ENCODE measurements at places on chromosomes 5 and 9. TPM values are rescaled to one million over a fixed set of nuclear protein-coding genes. Genes with fewer than 3 reads are reported as not detected.

DNA sequence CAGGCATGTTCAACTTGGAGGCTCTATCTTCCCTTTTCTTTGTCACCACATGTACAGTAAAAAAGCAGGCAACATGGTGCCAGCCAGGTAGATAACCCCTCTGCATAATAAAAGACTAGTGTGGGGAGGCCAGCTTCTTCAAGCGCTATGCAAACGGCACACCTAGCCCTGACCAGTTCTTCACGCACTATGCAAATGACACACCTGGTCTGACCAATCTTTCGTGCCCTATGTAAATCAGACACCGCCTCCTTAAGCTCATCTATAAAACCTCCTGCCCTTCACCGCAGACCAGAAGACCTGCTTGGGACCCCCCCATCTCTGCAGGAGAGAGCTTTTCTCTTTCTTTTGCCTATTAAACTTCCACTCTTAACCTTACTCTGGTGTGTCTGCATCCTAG lies 28.1 kb upstream of the UGCG start:
- no peak for DNase-seq

The MYORG gene
- 0.39 TPM for total RNA-seq

The ENTR1 gene
- 33.0 TPM for total RNA-seq

The CDH18 gene
- total RNA-seq: not detected

The NR5A1 gene
- not detected for total RNA-seq

The PTCH1 gene
- 13.7 TPM for total RNA-seq

The GDA gene
- total RNA-seq: not detected

DNA sequence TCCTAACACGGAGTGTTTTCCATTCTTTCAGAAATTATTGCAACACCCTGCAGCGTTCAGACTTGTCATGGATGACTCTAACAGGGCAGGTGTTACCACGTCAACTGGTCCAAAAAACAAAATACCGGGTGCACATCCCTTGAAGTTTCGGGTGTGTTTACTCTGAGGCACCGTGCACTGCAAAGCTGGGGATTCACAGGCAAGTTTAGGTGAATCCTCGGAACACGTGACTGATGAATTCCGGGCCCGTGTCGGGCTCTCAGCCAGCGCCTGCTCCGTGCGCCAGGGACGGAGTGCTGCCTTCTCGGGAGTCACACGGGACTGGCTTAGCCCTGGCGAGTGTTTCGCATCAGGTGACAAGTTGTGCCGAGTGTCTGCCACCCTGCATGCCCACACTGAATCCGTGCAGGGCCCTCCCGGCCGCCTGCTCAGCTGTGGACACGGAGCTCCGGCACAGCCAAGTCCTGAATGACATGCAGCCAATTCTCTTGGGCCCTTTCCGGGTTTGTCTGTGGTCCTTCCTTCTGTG lies 66.0 kb upstream of the IRX4 start:
- no peak for DNase-seq

GRCh38 chr5:151014680-151015343 lies 5.6 kb upstream of the GPX3 start:
- no peak for DNase-seq

DNA sequence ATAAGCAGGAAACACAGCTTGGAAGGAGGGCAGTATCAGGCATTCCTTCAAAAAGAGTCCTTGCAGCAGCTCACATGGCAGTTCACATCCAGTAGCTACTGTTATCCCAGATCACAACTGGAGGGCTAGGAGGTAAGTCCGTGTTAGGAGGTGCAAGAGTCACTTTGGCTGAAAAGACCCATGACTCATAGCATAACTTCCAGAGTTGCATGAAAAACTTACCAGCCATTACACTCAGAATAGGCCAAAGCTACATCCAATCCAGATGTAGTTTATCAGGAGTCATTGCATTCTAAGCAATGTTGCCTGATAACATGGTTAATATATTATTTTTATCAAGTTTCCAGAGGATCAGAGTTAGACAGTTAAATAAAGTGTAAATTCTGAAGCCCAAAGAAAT lies 1126.4 kb upstream of the SEMA6A start:
- no peak for DNase-seq

The LCN1 gene
- total RNA-seq: not detected

The SLC36A3 gene
- total RNA-seq: not detected

DNA sequence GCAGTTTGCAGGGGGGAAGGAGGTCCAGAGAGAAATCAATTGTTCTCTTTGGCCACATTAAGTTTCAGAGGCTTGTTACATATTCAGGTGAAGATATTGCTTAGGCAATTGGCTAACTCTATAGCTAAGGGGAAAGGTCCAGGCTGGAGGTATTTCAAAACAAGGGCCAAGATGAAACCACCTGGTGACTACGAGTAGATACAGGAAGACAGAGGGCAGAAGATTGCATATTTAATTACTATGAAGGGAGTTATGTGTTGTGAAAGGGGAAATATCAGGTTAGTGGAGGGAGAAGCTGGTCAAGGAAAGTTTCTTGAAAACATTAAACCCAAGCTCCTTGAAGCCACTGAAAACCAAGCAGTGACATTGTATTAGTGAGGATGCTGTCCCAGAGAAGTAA lies 1.9 kb upstream of the RAD23B start:
- no peak for DNase-seq

The ADGRD2 gene
- total RNA-seq: not detected

The FGF18 gene
- 0.57 TPM for total RNA-seq

DNA sequence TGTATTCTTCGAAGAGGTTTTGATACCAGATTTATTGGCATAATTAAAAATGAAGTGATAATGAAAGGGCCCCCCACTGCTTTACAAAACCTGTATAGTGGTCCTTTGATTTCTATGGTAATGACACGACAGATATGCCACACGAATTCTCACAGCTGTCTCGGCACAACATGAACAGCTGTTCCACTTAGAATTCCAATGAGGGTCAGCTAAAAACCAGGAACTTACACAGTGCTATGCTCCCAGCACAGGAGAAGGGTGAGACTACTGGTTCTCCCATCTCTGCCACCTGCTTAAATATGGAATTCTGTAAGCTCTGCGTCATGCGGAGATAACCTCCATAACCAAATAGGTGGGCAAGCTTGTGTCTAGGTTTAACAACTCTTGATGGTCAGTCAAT lies 183.0 kb upstream of the EFNA5 start:
- DNase-seq: no peak

DNA sequence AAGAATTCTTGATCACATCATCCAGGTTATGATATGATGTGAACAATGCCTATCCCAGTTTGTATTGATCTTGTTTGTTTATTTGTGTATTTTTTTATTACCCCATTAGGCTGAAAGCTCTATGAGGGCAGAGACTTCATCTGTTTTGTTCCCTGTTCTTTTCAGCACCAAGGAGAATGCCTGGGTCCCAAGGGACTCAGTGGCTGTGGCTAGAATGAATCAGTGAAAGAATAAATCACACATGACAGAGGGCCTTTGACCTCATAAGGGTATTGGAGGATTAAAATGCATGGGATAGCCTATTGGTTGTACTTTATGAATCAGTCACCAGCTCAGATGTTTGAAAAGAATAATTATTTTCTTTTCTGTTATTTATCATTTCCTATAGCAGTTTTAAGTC lies 292.2 kb downstream of the GAS1 start:
- DNase-seq: no peak

Data from CD8-positive, alpha-beta T cell (primary cell).